ENCODE measurements at places on chromosomes 16 and 17.
A peak's percentile ranks its signal among the peaks of the same experiment; 100 is the strongest.

GRCh38 chr16:89710709-89711564 is 9.4 kb upstream of the SPATA2L start:
- DNase-seq: no peak

- DNase-seq: no peak
Measured at GRCh38 chr16:31472709-31473203, 804 bp downstream of the TGFB1I1 start.

DNA sequence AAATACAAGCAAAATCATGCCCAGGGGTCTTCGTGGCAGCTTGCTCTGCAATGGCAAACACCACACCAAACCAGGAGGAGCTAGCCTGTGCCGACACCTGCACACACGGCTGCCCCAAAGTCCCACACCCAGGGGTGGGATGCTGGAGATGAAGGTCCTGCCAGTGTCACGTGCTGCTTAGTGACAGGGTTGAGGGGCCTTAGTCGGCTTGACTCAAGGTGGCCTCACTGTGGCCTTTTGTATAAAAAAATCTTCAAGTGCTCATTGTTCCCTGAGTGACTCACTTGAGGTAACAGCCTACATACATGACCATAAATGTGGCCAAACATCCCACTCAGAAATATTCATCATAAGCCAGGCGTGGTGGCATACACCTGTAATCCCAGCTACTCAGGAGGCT is 7.3 kb downstream of the TRIM65 start:
- DNase-seq: no peak

GRCh38 chr16:88743693-88744576 is 37.6 kb downstream of the CTU2 start:
- DNase-seq: peak; percentile 23

DNA sequence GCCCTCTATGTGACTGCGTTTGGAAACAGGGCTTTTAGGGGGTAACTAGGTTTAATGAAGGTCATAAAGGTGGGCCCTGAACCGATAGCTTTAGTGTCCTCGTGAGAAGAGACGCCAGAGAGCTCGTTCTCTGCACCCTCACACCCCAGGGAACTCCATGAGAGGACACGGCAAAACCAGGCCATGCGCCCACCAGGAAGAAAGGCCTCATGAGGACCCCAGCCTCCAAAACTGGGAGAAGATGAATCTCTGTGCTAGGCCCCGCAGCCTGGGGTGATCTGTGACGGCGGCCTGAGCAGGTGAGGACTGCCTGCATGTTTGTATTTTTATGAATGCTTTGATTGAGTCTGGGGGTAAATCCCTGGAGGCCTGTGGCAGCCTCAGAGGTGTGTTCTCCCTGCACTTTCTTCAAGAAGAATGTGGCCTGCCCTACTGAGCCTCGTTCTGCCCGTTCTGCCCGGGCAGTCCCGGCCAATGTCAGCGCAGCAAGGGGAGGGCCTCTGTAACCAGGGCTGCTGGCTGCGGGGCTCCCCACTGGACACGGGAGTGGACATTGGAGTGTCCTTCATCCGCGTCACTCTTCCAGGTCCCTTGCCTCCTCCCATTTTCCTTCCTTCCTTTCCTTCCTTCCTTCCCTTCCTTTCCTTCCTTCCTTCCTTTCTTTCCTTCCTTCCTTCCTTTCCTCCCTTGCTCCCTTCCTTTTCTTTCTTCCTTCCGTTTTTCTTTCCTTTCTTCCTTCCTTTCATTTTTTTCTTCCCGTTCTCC is 6.8 kb upstream of the RNF213 start:
- no peak for DNase-seq
